ENCODE measurements at places on chromosomes 4 and X.

- DNase-seq, result peak; percentile 31
Observed at GRCh38 chrX:11756354-11757318, 1.4 kb upstream of the MSL3 start.

DNA sequence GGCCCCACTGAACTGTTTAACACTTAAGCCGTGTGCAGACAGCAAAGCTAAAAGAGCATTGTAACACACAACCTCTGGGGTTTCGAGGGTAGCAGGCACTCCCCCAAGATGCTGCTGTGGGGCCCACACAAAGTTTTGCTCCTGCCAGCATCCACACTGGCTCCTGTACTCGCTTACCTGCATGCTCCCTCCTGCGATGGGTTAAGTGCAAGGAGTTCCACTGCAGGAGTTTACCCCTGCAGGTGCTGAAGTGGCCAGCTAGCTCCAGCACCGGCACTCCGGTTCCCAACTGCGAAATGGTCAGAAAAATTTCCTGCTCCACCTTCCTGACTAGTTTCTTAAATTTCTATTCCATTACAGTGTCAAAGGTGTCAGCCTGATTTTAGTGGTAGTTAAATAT is 443.5 kb downstream of the PCDH10 start:
- DNase-seq, result no peak

GRCh38 chrX:120751683-120752082 is 121.8 kb upstream of the C1GALT1C1 start:
- no peak for DNase-seq

GRCh38 chr4:151940291-151940690 is 179.5 kb upstream of the GATB start:
- DNase-seq, result no peak

- no peak for DNase-seq
Observed at GRCh38 chr4:115664285-115664684, 550.9 kb upstream of the NDST4 start.

GRCh38 chr4:107891299-107891698 is 40.0 kb upstream of the CYP2U1 start:
- DNase-seq, result no peak

- DNase-seq, result no peak
Observed at GRCh38 chrX:96373047-96373355, 311.6 kb upstream of the DIAPH2 start.

Measured in EH (cell line).